Neural progenitor cell (in vitro differentiated cells): ENCODE measurements at places on chromosomes 6 and 20. TPM values are rescaled to one million over a fixed set of nuclear protein-coding genes. Genes with fewer than 3 reads are reported as not detected.
A peak's percentile ranks its signal among the peaks of the same experiment; 100 is the strongest.

ZSCAN31 gene
- total RNA-seq = 6.6 and 8.3 TPM in 2 replicates

VNN1 gene
- total RNA-seq = not detected in 2 replicates

UNC93A gene
- total RNA-seq = 0.28 TPM in 1 of 2 replicates, not detected in the other

ZNF512B gene
- total RNA-seq = 2.9 and 11.4 TPM in 2 replicates

GRCh38 chr6:17311595-17312311 is 30.6 kb downstream of the RBM24 start:
- no peak overlapping the region for H3K27ac ChIP-seq
- peak; percentile 9 for DNase-seq
- H3K4me3 ChIP-seq = no peak overlapping the region
- H3K4me1 ChIP-seq = no peaks in the 10 kb centered on the region
- no peaks in the 10 kb centered on the region for H3K27me3 ChIP-seq

GRCh38 chr20:25036331-25036936 is 21.5 kb downstream of the ACSS1 start:
- no peak for DNase-seq
- H3K27ac ChIP-seq = no peak overlapping the region
- no peaks in the 10 kb centered on the region for H3K36me3 ChIP-seq
- H3K27me3 ChIP-seq = no peaks in the 10 kb centered on the region
- H3K4me3 ChIP-seq = no peak overlapping the region

GRCh38 chr20:63055575-63056235 is 48.9 kb upstream of the BHLHE23 start:
- H3K27ac ChIP-seq = no peak overlapping the region
- H3K36me3 ChIP-seq = no peaks in the 10 kb centered on the region
- peaks cover 16% of the 10 kb centered on the region for H3K4me1 ChIP-seq
- H3K27me3 ChIP-seq = peaks cover 74% of the 10 kb centered on the region
- no peak for DNase-seq
- H3K4me3 ChIP-seq = no peak overlapping the region

GRCh38 chr6:2353412-2354137 is 108.2 kb upstream of the GMDS start:
- H3K4me1 ChIP-seq = peaks cover 8% of the 10 kb centered on the region
- H3K27ac ChIP-seq = no peak overlapping the region
- peak; percentile 75 for DNase-seq
- H3K27me3 ChIP-seq = no peaks in the 10 kb centered on the region

DNA sequence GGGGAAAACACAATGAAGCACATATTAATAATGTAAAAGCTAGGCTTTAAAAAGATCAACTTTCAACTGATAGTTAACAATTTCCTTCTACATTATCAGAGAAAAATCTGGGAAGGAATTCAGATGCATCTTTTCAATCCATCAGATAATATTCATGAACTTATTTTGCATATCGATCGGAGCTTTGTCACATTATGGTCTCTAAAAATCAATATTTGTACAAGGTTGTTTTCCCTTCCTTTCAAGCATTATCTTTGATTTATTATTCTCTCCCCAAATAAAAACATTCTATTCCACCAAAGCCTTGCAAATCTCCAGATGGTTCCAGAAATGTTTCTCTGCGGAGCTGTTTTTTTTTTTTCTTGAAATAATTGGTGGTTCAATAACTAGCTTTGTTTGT is 101.9 kb downstream of the GPR63 start:
- no peaks in the 10 kb centered on the region for H3K4me1 ChIP-seq
- H3K27ac ChIP-seq = no peak overlapping the region
- no peak for DNase-seq
- H3K36me3 ChIP-seq = no peaks in the 10 kb centered on the region
- no peak overlapping the region for H3K4me3 ChIP-seq
- H3K27me3 ChIP-seq = no peaks in the 10 kb centered on the region
